ENCODE measurements at places on chromosomes 3 and 15. TPM values are rescaled to one million over a fixed set of nuclear protein-coding genes. Genes with fewer than 3 reads are reported as not detected.

DNA sequence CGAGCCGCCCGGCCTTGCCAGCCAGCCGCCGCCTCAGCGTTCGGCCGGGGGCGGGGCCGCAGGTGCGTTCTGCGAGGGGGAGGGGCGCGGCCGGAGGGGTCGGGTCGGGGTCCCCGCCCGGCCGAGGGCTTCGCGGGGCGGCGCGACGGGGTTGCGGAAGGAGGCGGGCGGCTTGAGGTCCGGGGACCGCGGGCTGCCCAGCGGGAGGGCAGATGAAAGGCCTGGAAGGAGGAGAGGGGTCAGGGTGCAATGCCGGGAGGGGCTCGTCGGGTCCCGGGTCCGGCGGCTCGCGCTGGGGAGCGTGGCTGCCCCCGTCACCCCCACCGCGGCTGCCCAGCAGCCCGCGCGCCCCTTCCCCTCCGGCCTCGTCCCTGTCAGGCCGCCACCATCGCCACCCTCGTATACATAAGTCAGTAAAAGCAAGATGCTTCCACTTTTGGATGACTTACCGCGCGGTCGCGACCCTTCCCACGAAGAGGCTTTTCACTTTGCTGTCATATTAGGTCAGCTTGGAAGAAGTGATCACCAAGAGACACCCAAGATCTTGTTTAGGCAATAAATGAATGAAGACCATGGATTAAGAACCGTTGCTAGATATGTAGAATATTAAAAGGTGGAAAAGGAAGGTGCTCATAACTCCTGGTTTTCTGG, 620 bp upstream of the ANP32A start:
- no peak for DNase-seq

GRCh38 chr3:173732237-173732636, 334.7 kb downstream of the NLGN1 start:
- DNase-seq, result no peak

DNA sequence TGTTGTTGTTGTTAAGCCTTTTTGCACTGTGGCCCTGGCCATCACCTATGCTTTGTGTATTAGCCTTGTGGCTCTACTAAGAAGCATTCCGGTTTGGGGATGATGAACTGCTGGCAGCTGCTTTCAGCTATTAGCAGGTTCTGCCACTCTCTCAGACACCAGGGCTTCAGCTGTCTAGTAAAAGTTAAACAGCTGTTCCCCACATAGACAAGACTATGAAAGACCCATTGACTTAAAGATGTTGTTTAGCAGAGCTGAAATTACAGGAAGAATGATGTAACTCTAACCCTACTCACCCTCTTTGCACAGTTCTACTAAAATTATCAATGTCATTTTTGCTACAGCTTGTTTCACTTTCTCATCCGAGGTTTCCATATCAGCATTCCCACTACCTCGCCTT, 131.2 kb upstream of the CGNL1 start:
- DNase-seq, result no peak

DNA sequence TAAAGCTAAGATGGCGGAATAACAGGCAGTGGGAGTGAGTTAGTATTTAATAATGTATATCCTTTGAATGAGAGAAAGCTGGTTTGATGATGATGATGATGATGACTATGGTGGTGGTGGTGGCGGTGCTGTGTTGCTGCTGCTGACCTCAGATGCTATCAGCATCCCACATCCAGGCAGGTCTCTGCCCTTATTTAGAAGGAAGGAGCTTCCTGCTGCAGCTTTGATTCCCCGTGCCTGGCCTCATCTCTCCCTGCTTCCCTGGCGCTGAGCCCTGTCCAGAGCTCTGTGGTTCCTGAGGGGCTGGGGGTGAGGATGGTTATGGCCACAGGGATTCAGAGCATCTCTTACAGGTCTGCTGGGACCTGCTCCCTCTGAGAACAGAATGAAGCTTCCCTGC, 73.1 kb downstream of the RAB11A start:
- no peak for DNase-seq

GRCh38 chr15:63256433-63257274, 20.8 kb upstream of the APH1B start:
- DNase-seq, result no peak

DNA sequence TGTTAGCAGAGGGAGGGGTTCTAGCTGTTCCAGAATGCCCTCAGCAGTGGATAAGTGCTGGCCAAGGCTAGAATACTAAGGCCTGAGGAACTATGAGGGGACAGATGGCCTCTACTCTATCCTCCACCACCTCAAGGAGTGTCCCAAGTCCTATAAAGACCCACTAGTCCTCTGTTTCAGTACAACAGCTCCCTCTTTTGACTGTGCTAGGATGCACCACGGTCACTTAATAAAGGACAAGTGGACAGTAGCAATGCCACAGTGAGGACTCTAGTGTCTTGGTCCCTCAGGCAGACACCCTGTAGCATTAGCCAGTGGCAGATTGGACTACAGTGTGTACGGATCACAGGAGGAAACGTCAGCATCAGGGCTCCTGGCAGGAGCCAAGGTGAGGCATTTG, 171.8 kb upstream of the PROK2 start:
- no peak for DNase-seq

DNA sequence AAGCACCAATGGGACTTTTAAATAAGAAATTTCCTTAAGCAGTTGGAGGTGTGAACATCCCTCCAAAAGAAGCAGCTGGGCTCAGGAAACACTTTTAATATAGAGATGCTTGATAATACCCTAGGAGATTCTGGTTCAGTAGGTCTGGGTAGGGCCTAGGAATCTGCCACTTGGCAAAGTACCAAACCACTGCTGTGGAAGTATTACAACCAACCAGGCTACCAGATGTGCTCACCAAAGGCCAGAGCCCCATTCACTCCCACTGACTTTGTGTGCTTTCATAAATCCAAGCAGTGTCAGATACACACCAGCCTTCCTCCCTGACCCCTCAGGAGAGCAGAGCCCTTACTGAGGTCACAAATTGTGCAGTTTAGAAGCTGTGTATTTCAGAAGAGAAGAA, 162.6 kb downstream of the CCNL1 start:
- no peak for DNase-seq

- DNase-seq, result no peak
Measured at GRCh38 chr15:101089579-101090427, 162.0 kb downstream of the CHSY1 start.

DNA sequence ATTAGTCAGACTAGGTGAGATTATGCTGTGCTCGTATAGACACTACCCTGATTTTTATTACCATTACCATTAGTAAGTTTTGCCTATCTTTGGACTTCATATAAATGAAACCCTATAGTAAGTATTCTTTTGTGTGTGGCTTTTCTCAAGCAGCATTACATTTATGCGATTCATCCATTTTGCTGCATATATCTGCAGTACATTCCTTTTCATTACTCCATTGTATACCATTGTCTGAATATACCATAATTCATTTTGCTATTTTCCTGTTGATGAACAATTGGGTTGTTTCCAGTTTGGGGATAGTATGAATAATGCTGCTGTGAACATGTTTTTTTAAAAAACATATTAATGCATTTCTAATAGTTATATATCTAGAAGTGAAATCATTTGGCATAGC, 45.3 kb downstream of the TMEM212 start:
- DNase-seq, result no peak

DNA sequence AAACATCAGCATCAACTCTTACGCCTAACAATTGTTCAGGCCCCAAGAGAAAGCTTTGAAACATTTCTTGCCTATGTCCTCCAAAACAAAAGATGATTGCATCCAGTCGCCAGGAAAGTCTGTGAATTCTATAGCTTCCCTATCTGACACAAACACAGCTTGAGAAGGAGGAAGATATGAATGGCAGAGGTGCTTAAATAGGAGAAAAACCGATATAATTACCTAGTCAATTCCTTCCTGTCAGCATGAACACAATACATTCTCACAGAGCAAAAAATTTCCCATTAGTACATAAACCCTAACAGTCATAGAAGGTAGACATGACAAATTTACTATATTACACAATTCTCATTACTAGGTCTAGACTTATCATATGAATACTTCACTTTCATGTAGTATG, 326.5 kb downstream of the CGGBP1 start:
- no peak for DNase-seq

- DNase-seq, result no peak
Measured at GRCh38 chr3:73706771-73707170, 82.0 kb upstream of the PDZRN3 start.

DNA sequence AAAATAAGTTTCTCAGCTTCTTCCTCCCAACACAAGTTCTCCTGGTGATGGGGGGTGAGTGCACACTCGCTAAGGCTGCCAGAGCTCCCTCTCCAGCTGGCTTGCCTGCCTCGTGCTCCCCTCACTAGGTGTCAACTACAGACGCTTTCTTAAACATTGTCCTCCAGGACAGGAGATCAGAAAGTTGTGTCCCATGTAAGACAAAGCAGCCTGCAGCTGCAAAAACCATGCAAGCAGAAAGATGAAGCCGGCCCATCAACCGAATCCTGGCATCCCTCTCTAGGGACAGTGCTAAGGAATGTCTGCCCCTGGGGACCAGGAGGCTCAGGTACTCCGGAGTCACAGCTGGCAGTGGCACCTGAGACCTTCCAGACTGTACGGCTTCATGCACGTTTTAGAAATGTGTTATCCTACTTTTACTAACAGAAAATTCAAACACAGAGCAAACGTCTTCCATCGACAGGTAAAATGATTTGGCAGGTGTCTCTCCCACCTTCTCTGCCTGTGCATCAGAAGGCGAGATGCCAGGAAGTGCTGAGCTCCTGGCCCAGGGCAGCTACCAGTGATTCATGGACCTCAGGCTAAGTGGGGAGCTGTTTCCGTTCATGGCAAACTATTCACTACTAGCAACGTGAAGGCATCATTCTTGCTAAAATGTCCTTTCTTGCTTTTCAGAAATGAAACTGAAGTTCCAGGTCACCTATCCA, 246.1 kb downstream of the ADAMTS17 start:
- no peak for DNase-seq

DNA sequence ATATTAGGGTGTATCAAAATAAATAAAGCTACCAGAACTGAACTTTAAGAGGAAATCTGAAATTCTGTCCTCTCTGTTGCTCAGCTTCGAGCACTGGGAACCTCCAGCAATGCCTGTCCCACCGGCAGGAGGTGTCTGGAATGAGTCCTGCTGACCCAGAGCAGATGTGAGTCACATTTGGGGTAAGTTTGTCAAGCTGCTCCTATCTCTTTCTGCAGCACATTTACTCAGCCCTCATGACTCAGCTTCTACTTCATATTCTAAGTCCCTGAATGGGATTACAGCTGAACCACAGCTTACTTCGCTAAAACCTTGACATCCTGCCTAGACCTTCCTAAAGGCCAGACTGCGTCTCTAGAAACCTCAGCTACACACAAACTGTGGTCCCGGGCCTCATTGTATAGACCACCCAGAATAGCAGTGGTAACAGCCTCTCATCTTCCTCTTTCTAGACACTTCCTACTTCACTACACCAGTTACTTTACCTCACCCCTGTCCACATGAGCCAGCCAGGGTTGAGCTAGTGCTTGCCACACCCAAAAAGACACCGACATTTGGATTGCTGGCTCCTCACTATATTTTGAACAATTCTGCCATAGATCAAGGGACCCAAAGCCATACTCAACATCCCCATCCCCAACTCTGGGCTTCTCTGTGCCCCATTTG, 109.6 kb upstream of the TMCO5A start:
- no peak for DNase-seq

- DNase-seq, result no peak
Measured at GRCh38 chr3:13564751-13565560, 16.0 kb downstream of the FBLN2 start.

The PFKFB4 gene
- total RNA-seq, result 8.9 TPM

The PIERCE2 gene
- 2.0 TPM for total RNA-seq

The ITIH3 gene
- 1.6 TPM for total RNA-seq

The CAMP gene
- total RNA-seq, result not detected

The ZNF774 gene
- total RNA-seq, result 9.6 TPM

The ATP11B gene
- total RNA-seq, result 30.1 TPM

The ACAP2 gene
- 25.1 TPM for total RNA-seq

The PARP15 gene
- total RNA-seq, result not detected

The MAN2A2 gene
- total RNA-seq, result 138 TPM

The EIF4E3 gene
- total RNA-seq, result 8.2 TPM
